ENCODE measurements at places on chromosomes 2 and 18. TPM values are rescaled to one million over a fixed set of nuclear protein-coding genes. Genes with fewer than 3 reads are reported as not detected.

NEMP2 gene
- total RNA-seq, result 8.2 TPM

TUBA4B gene
- not detected for total RNA-seq

DSC2 gene
- 5.1 TPM for total RNA-seq

UGT1A5 gene
- 21.3 TPM for total RNA-seq

KIF5C gene
- total RNA-seq, result 14.3 TPM
